ENCODE measurements at places on chromosomes 4 and X. TPM values are rescaled to one million over a fixed set of nuclear protein-coding genes. Genes with fewer than 3 reads are reported as not detected.

CASP6 gene
- total RNA-seq: 9.6 TPM

FAM47A gene
- total RNA-seq: not detected

ZNF718 gene
- total RNA-seq: 1.1 TPM

ALB gene
- total RNA-seq: 67.3 TPM

FRG2 gene
- not detected for total RNA-seq

TASL gene
- total RNA-seq: 0.49 TPM

DCX gene
- total RNA-seq: not detected

CCDC160 gene
- 1.2 TPM for total RNA-seq

KLF8 gene
- 4.1 TPM for total RNA-seq

SPANXN4 gene
- total RNA-seq: not detected

USP46 gene
- 8.9 TPM for total RNA-seq

MAOB gene
- total RNA-seq: 31.2 TPM

PWWP3B gene
- 1.8 TPM for total RNA-seq

SRPK3 gene
- 39.9 TPM for total RNA-seq

KCND1 gene
- total RNA-seq: 0.09 TPM

NPY5R gene
- not detected for total RNA-seq

ABHD18 gene
- 5.0 TPM for total RNA-seq

FAM184B gene
- total RNA-seq: 0.49 TPM

CAPN6 gene
- total RNA-seq: not detected

JCHAIN gene
- 3.9 TPM for total RNA-seq

PTCHD1 gene
- total RNA-seq: 0.51 TPM

GJB1 gene
- total RNA-seq: not detected

STOX2 gene
- 6.0 TPM for total RNA-seq

ANXA3 gene
- 18.9 TPM for total RNA-seq

PFKFB1 gene
- total RNA-seq: 40.1 TPM

FAM133A gene
- not detected for total RNA-seq

GPR143 gene
- not detected for total RNA-seq

VCX2 gene
- total RNA-seq: not detected

AFF2 gene
- 0.39 TPM for total RNA-seq

HSFX2 gene
- not detected for total RNA-seq

AP1S2 gene
- 114 TPM for total RNA-seq

HS6ST2 gene
- total RNA-seq: 1.9 TPM

FAM47C gene
- not detected for total RNA-seq

CPLX1 gene
- total RNA-seq: not detected

ATP5ME gene
- total RNA-seq: 93.4 TPM

KLF3 gene
- total RNA-seq: 26.5 TPM

OTC gene
- 0.27 TPM for total RNA-seq

LIAS gene
- 11.3 TPM for total RNA-seq

DRD5 gene
- total RNA-seq: not detected

PNMA3 gene
- total RNA-seq: not detected

SPCS3 gene
- 33.0 TPM for total RNA-seq

SPANXN3 gene
- total RNA-seq: not detected

TRIM75 gene
- not detected for total RNA-seq

CD38 gene
- 3.0 TPM for total RNA-seq

TBCK gene
- total RNA-seq: 9.8 TPM

PCSK1N gene
- total RNA-seq: not detected

RUFY3 gene
- total RNA-seq: 36.0 TPM

VGLL1 gene
- total RNA-seq: not detected
